Activated naive CD8-positive, alpha-beta T cell treated with anti-CD3 and anti-CD28 coated beads, Interleukin-2, amount 50 U/mL, for 24 hours (primary cell): ENCODE measurements at places on chromosomes 16 and 17.

- peak; percentile 53 for DNase-seq
These were observed 2.5 kb upstream of the ABCC12 start for GRCh38 chr16:48158296-48158695.

GRCh38 chr16:87555647-87556046 lies 46.7 kb upstream of the JPH3 start:
- no peak for DNase-seq

GRCh38 chr16:57409065-57409464 lies 4.5 kb downstream of the CCL17 start:
- DNase-seq = no peak

- DNase-seq = no peak
These were observed 137.9 kb upstream of the CACNG3 start for GRCh38 chr16:24118126-24118821.

DNA sequence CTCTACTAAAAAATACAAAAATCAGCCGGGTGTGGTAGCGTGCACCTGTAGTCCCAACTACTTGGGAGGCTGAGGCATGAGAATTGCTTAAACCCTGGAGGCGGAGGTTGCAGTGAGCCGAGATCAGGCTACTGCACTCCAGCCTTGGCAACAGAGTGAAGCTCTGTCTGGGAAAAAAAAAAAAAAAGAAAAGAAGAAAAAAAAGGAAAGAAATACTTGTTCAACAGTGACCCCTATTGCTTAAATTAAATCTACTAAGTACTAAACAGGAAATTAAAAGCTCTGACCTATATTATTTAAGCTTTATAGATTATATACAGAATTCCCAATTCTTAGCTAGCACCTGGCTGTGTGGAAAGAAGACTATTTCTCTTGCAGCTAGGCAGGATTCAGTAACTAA lies 48.9 kb downstream of the FBXL20 start:
- DNase-seq = no peak

GRCh38 chr17:44652727-44653126 lies 3.5 kb upstream of the MEIOC start:
- no peak for DNase-seq

DNA sequence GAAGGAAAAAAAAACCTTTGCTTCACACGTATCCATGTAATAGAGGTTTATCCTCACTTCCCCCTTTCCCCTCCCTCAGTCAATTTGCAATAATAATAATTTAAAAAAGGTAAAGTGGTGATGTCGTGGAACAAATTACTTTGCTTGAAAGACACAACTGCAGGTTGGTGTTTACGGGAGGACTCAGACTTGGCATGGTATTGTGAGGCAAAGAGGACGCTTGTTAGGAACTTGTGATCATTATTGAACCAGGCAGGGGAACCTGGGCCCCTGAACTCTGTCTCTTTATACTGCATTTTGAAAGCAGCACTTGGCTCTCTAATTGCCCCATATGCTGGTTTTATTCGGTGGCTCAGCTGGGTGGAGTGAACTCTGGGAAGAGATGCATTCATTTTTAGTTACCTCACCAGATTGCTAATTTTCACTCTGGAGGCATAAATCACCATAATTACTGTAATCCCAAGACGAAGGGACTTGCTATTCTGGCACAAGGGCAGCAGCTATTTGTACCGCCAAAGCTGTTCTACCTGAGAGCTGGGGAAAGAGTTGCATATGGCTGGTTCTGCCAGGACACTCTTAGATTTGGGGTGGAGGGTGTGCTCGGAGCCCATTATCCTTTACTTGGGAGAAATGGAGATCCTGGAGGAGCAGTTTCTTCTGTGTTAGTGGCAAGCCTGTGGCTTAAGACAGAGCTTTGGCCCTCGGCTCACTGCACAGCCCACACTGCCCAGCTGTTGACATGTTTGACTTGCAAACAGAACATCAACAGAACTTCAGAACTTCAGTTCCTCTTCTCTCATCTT lies 5.7 kb upstream of the DHX8 start:
- no peak for DNase-seq

DNA sequence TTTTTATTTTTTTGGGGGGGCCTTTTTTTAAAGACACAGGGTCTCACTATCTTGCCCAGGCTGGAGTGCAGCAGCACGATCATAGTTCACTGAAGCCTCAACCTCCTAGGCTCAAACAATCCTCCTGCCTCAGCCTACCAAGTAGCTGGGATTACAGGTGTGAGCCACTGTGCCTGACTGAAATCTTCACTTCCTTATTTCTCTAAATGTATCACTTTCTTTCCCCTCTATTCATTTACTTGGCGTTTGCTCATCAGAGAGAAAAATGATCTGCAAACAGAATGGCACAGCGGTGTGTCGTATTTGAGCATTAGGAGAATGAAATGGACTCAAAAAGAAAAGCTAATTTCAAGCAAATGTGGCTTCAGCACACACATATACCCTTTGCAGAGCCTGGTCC lies 44.3 kb upstream of the CDH5 start:
- DNase-seq = no peak

GRCh38 chr16:88713568-88714419 lies 7.5 kb downstream of the CTU2 start:
- DNase-seq = no peak

GRCh38 chr17:79306424-79307318 lies 232.0 kb downstream of the ENGASE start:
- no peak for DNase-seq

DNA sequence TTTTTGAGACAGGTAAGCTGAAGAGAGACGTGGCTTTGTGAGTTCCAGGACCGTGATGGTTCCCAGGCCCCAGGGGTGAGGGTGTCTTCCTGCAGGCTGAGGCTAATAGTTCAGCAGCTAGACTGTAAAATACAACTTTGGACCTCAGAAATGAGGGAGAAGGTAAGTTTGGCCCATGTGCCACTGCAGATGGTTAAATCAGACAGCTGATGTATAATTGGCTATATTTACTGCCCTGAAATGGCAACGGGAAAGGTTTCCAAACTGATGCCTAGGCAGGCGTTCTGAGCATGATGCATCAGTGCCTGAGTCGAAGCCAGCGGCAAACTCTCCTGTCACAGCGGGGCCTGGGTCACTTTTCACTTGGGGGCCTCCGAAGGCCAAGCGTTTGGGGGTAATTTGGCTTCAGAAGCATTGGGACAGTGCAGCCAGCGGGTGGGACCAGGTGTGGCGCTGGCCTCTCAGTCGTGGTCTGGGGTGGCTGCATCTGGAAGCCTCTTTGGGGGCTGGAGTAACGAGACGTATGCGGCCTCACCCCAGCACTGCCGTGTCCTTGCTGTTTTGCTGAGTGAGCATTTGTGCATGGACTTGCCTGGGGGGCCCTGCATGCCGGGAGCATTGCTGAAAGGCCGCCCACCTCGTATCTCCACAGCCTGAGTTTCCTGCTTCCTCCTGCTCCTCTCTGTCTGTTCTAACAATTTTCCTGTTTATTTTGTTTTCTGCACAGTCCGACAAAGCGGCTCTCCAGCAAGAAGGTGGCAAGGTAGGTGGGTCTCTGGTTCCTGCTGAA lies 31.2 kb upstream of the CAPN15 start:
- no peak for DNase-seq

DNA sequence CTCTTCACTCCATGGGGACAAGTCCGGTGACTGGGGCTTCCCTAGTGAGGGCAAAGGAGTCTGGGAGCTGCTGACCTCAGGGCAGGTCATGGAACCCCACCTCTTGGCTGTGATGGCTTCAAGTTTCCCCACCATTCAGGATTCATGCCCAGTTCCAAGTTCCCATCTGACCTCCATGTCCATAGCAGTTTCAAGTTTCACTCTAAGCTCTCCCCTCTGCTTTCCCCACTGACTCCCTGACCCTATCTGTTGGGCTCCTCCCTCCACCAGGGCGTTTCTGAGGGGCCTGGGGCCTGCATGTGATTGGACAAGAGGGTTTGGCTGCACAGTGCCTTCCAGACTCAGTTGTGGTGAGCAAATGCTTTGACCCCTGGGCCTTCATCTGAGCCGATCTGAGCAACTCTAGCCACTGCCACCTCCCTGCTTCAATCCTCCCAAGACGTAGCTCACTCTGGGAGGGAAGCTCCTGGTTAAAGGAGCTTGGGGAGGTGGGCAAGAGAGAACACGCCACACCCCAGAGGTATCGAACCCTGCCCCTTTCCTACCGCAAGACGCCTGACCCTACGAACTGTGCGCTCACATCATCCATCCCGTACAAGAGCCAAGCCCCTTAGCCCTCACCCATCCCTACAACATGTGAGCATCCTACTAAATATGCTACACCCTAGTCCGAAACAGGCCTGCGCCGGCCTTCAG lies 8.3 kb downstream of the ZNF629 start:
- DNase-seq = no peak

GRCh38 chr16:47865337-47865855 lies 290.4 kb downstream of the ABCC12 start:
- DNase-seq = no peak

GRCh38 chr16:12629271-12629670 lies 174.4 kb downstream of the CPPED1 start:
- DNase-seq = no peak

GRCh38 chr17:65173284-65173793 lies 36.2 kb downstream of the RGS9 start:
- peak; percentile 60 for DNase-seq

- no peak for DNase-seq
These were observed 2266.5 kb downstream of the TP53TG3F start for GRCh38 chr16:35725949-35726348.

- no peak for DNase-seq
These were observed 11.5 kb upstream of the SRCIN1 start for GRCh38 chr17:38617074-38617860.

DNA sequence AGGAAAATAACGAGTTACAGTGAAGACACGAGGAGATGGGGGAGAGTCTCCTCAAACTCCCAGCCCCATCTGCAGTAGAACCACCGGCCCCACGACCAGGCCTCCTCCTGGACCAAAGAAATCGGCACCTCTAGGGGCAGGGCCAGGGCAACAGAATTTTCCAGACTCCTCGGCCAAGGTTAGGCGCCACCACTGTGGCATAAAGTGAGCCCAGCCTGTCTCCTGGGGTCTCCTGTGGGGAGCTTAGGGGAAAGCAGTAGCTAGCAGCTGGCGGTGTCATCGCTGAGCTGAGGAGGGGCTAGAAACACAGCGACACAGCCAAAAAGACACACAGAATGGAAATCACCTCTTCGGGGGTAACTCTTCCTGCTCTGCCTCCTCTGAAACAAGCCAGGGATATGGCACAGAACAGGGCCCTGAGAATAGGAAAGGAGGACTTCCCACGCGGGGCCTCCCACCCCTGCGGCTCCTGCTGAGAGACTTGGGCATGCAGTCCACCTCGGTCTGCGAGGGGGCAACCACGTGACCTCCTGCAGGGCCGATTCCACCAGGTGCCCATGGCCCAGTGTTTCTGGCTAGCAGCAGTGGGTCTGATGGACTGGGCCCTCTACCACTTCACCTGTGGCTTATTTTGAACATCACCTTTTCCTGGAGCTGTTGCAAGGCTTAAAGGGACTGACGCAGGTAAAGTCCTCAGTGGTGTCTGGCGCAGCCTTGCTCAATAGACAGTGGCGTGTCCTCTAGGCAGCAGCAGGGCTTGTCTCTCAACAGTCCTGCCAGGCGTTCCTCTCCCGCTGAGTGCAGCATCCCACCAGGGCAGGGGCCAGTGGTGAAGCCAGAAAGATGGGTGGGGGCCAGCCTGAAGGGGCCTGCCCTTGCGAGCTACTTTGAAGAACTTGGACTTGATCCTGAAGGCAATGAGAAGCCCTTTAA lies 6.7 kb upstream of the GINS2 start:
- DNase-seq = no peak

- no peak for DNase-seq
These were observed 594 bp upstream of the SLC22A31 start for GRCh38 chr16:89200850-89201411.

DNA sequence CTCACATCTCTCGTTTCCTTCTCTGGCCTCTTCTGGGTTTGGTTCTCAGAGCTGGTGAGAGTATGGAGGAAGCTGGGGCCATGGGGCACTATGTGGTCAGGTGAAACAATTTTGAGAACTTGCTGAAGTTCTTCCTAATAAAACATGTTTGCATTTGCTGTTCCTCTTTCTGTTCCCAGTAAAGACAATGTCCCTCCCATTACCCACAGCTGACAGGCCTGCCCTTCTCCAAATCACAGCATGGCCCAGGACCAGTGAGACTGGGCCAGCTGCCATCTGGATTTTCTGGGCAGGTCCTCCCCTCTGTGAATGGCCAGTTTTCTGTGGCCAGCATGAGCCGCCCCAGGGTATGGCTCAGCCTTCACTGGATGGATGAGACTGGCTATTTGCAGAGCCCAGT lies at the start of gene CD300H:
Gene CD300H, minus strand, starts transcription at position 113 of the 400 bp plus-strand sequence.
- no peak for DNase-seq

- no peak for DNase-seq
These were observed 2.4 kb upstream of the TEKT3 start for GRCh38 chr17:15343749-15344148.

- peak; percentile 2 for DNase-seq
These were observed 107.9 kb downstream of the AIPL1 start for GRCh38 chr17:6327007-6327406.

- DNase-seq = no peak
These were observed 25.5 kb upstream of the SNN start for GRCh38 chr16:11642765-11643116.

DNA sequence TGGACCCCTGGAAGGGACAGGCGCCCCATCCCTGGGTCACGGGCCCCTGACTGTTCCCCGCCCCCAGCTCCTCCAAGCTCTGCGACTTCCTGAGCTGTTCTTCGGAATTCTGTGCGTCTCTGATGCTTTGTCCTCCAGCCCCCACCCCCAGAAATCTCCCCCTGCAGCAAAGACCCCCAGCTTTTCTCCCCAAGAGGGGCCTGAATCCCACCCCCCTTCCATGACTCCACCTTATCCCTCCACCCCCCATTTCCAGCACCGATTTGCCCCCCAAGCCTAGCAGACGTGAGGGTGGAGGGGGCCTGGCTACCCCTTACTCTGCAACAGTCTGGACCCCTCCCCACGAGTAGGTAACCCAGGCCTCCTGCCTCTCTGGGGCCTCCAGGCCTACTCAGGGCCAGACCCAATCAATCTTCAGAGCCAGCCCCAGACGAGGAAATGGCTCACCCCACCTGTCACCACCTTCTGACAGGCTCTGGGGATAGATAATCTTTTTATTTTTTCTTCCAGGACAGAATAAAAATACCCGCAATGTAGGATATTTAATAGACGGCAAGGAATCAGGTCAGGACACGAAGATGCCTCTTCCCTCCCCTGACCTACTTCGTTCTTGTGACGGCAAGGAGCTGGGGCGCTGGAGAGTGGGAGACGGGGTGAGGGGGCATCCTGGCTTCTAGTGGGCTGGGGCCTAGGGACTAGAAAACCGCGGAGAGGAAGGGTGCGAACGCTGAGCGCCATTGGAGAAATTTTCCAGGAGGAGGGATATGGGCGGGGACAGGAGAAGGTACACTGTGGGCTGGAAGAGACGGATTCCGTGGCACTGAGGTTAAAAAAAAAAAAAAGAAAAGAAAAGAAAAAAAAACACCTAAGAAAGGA lies 744 bp upstream of the PLXDC1 start:
- peak; percentile 26 for DNase-seq

GRCh38 chr17:28334666-28335200 lies 539 bp downstream of the IFT20 start:
- no peak for DNase-seq

DNA sequence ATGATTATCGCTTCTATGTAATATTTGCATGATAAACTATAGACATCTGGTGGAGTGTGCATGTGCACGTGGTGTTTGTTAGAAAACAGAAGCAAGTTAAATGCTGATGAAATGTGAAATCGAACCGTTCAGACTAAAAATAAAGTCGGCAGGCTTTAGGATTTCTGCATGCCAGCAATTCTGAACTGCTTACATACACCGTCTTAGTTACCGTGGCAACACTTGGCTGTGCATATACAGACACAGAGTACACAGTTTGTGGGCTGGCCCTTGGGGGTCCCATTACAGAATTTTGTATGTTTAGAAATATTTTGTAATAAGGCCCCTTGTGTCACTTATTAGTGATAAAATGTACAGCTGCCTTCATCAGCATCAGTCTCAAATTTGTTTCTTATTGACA lies 605.5 kb downstream of the RBFOX1 start:
- no peak for DNase-seq

- peak; percentile 30 for DNase-seq
These were observed 13.5 kb upstream of the SMIM5 start for GRCh38 chr17:75619506-75620431.
